Upper lobe of right lung (tissue), 1 donor: ENCODE measurements at places on chromosomes 7 and 10.

GRCh38 chr7:149625947-149626392, 128.4 kb upstream of the ZNF746 start:
- no peak for DNase-seq

DNA sequence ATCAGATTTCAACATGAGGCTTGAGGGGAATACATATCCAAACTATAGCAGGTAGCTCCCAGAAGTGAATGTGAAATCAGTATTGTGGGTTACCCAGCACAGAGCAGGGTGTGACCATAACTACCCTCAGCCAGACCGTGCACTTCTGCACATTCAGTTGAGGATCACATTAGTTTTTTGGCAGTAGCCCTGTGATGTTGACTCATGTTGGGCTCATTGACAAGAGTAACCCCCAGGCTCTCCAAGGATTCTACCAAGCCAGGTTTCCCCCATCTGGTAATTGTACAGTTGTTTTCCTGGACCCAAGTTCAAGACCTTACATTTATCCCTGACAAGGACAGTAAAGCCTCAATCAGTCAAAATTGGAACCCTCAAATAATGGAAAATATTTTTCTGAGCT, 11.7 kb upstream of the CPA4 start:
- no peak for DNase-seq

DNA sequence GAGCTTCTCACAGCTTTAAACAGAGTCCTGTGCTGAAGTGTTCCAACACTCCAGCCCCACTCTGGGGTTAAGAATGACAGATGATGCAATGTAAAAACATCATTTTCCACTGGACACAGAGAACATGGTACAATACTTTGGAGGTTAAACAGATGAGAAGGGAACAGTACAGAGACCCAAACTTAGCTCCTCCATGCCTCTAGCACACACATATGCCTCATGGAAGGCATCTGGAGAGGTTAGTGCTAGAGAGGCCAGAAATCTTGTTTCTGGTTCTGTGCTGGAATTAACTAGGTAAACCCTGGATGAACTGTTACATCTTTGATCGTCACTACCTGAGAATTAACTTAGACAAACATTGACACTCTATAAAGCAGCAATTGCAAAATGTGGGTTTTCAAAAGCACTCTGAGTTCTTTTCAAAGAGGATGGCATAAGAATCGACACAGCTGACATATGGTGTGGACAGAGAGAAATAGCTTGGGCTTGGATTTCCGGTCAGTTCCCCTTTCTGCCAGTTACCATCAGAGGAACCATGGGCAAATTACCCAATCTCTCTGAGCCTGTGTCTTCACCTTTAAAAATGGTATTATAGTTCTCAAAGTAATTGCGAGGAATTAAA, 81.9 kb downstream of the KCNMA1 start:
- no peak for DNase-seq

GRCh38 chr7:42400961-42401360, 164.0 kb upstream of the GLI3 start:
- no peak for DNase-seq

DNA sequence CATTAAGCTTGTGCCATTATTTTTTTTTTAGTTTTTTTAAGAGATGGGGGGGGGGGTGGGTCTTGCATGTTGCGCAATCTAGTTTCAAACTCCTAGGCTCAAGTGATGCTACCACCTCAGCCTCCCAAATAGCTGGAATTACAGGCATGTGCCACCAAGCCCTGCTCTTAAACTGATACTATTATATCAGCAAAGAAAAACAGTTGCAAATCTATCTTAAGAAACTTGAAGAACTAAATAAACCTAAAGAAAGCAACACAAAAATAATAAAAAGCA, 47.5 kb downstream of the BRAF start:
- DNase-seq, result no peak

GRCh38 chr10:52314822-52315552, 906 bp downstream of the DKK1 start:
- DNase-seq, result peak; percentile 63

- no peak for DNase-seq
These were observed 40.4 kb downstream of the IFIT5 start for GRCh38 chr10:89454561-89455347.

GRCh38 chr10:131631619-131632018, 269.2 kb upstream of the PPP2R2D start:
- DNase-seq, result no peak

DNA sequence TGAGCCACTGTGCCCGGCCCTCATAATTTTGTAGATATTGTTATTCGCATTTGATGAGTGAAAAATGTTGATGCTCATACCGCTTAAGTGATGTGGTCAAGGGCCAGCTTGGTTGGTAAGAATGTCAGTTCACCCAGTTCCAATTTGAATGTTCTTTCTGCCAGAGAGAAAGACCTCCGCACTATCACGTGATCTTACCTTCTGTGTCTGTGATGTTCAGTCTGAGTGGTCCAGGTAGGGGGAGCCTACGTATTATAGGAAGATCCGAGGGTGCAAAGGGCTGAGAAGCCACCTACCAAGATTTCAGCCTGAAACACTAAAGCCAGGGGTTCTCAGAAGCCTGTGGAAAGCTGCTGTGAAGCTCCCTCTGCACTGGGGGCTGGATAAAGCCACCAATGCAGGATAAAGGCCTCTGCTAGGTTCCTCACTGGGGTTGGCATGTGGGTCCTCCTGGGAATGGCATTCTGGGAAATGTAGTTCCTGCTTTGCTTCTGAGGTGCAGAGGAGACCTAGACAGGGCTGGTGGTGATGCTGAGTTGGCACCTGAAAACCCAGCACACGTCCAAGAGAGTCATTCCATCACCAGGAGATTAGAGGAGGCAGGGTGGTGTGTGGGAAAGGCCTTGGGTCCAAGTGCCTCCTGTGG, 64.7 kb upstream of the AOAH start:
- DNase-seq, result no peak

GRCh38 chr10:23114228-23114850, 19.0 kb downstream of the MSRB2 start:
- no peak for DNase-seq

- DNase-seq, result no peak
These were observed 77.3 kb downstream of the EMX2 start for GRCh38 chr10:117619707-117620405.

DNA sequence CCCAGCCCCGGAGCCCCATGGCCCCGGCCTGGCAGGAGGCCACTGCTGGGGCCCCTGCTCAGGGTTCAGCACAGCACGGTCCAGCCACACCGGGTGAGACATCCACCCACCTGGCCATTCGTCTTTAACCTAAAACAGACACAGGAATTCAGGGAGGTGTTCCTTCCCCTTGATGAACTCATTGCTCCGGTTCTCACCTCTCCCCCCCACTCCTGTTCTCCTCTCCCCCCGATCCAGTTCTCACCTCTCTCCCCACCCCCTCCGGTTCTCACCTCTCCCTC, 129.8 kb downstream of the DIP2C start:
- no peak for DNase-seq
